ENCODE measurements at places on chromosomes 5 and 9. TPM values are rescaled to one million over a fixed set of nuclear protein-coding genes. Genes with fewer than 3 reads are reported as not detected.

LHX6 gene
- total RNA-seq, result 0.32 TPM

GRCh38 chr9:91234523-91234922 lies 127.2 kb downstream of the AUH start:
- DNase-seq, result no peak

VCP gene
- 151 TPM for total RNA-seq

DNA sequence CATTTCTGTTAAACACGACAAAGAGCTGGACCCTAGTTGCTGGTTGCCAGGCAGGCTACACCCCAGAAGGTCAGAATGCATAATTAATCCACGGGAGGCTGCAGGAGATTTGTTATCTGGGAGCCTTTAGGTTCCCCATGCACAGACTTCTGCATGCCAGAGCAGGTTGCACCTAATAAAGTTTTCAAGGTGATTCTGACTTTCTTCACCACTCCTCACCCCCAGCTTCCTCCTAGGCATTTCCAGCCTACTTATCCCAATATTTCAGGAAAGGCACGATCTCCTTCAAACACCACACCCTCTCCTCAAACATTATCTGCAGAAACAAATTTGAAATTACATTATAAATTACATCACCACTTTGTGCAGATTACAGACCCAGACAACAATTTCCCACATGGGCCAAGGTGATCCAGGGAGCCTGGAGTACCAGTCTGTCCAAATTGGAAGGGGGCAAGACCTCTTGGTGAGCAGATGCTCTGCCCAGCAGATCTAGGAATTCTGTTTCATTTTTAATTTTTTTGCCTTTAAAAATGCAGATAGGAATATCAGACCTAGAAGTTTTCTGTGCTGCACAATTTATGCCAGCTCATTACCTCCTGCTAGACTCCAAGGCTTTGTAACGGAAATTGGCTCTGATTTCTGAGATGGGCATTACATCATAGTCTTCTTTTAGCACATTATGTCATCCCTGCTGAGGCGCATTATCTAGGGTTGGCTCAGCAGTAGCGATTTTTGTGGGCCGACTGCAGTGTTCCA lies 363.4 kb upstream of the SLC30A5 start:
- no peak for DNase-seq

- peak; percentile 73 for DNase-seq
Measured at GRCh38 chr9:90458485-90458884, 184.1 kb downstream of the DIRAS2 start.

DNA sequence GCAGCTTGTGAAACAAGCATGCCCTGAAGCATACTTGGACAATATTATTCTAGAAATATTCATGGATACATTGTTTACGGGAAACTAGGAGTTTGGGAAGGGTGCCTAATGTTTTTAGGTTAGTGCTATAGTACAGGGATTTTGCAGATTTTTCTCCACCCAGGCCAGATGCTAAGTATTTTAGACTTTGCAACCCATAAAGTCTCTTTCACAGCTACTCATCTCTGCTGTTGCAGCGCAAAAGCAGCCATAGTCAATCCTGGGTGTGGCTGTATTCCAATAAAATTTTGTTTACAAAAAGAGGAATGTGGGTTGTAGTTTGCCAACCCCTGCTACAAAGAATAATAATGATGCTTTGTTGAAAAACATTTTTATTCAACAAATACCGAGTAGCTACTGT lies 106.2 kb downstream of the CEMIP2 start:
- no peak for DNase-seq

DNA sequence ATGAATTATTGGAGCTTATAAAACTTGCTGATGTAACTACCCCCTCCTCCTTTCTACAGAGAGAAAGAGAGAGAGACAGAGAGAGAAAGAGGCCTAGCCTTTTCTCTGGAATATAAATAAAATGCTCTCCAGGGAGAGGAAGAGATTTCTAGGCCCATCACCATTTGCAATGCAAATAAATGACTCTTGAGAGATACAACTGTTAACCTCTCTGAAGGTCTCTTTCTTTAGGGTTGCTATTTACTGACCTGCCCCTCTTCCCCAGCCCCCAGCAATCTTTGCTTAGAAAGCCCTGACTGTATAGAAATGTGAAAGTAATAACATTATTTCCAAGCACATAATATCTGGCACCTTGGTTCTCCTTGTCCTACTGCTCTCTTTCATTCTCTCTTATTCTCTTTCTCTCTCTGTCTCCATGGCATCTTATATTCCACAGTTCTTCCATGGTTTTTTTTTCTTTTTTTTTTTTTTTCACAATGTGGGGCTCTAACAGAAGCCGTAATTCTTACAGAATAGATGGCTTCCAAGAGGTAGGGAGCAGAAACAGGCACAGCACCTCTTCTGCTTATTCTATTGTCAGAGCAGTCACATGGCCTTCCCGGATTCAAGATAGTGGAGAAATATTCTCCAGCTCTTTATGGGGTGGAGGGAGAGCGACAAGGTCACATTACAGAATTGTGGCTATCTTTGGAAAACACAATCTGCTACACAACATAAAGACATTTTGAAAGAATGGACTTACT lies 1087.9 kb upstream of the NUDT12 start:
- DNase-seq, result no peak

AQP3 gene
- total RNA-seq, result 144 TPM

TBC1D2 gene
- 5.1 TPM for total RNA-seq

MARCHF3 gene
- 1.2 TPM for total RNA-seq

GRCh38 chr9:92752812-92753404 lies 11.7 kb downstream of the BICD2 start:
- DNase-seq, result no peak

SPINK13 gene
- total RNA-seq, result not detected

GRCh38 chr9:94923326-94924089 lies 197.0 kb downstream of the AOPEP start:
- no peak for DNase-seq

- no peak for DNase-seq
Measured at GRCh38 chr5:175447571-175447970, 3.6 kb upstream of the DRD1 start.

KIF24 gene
- total RNA-seq, result 0.74 TPM

PCSK1 gene
- total RNA-seq, result not detected

GRCh38 chr5:179301796-179302195 lies 43.5 kb downstream of the ADAMTS2 start:
- DNase-seq, result peak; percentile 55

GRCh38 chr5:6287176-6287575 lies 91.2 kb downstream of the MED10 start:
- DNase-seq, result no peak

ENTREP1 gene
- total RNA-seq, result 0.35 TPM

GRCh38 chr9:120757026-120757913 lies 35.9 kb downstream of the FBXW2 start:
- DNase-seq, result no peak

TERT gene
- not detected for total RNA-seq

PCDHB4 gene
- 0.10 TPM for total RNA-seq

DNA sequence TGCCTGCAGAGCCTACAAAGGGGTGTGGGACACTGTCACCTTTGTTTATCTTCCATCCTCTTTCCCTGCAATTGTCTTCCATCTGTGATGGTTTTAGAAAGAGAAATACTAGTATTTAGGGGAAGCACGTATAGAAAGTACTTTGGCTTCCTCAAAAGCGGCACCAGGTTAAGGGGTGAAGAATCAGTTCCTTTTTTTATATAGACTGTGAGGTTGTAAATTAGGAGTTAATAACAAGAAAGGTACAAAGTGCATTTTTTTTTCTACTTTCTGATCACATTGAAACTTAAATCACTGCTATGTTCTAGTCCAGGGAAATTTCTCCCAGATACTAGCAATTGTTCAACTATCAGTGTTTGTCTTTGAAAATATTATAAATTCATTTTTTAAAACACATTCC lies 219.3 kb downstream of the CEMIP2 start:
- no peak for DNase-seq

DNA sequence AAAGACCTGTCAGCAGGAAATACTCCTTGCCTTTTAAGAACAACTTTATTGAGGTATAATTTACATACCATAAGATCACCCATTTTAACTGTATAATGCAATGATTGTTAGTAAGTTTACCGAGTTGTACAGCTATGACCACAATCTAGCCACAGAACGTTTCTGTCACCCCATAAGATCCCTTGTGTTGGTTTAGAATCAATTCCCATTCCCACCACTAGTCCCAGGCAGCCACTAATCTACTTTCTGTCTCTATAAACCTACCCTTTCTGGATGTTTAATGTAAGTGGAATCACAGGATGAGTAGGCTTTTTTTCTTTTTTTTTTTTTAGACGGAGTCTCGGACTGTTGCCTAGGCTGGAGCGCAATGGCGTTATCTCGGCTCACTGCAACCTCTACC lies 4.4 kb downstream of the GPR107 start:
- DNase-seq, result no peak
